ENCODE measurements at places on chromosomes 13 and 19.
A peak's percentile ranks its signal among the peaks of the same experiment; 100 is the strongest.

GRCh38 chr13:108020027-108020426 is 195.3 kb downstream of the LIG4 start:
- DNase-seq, result no peak

GRCh38 chr13:70520275-70521036 is 412.2 kb upstream of the KLHL1 start:
- no peak for DNase-seq

DNA sequence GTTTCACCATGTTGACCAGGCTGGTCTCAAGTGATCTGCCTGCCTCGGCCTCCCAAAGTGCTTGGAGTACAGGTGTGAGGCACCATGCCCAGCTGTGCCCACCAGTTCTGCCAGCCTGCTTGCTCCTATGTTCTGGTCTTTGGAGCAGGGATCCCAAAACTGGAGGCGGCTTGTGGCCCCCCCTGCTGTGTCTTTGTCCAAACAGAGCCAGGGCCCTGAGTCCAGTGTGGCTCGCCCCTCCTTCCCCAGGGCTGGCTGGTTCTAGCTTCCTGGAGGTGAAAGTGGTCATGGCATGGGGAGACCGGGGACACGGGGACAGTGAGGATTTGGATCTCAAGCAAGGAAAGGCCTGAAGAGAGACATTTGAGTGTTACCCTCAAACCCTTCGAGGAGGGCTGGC is 11.5 kb upstream of the TINCR start:
- no peak for DNase-seq

- DNase-seq, result no peak
These were observed 73.1 kb downstream of the ZIC5 start for GRCh38 chr13:99898421-99898820.

DNA sequence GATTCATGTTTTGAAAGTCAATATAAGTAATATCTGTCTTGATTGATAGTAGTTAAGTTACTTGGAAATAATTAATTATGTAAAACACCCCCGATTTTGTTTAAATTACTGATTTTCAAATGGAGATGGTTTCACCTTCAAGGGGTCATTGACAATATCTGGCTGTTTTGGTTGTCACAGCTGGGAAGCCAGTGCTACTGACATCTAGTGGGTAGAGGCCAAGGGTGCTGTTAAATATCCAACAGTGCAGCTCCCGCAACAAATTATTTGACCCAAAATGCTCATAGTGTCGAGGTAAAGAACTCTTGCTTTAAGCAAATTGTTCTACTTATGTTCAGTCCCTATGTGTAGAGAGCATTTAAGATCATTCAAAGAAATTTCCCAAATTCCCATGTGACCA is 50.6 kb upstream of the PCDH20 start:
- peak; percentile 27 for DNase-seq

- no peak for DNase-seq
These were observed 512.9 kb upstream of the HTR2A start for GRCh38 chr13:47409778-47410177.

- peak; percentile 31 for DNase-seq
These were observed 2.0 kb downstream of the ITPKC start for GRCh38 chr19:40718774-40719391.

- no peak for DNase-seq
These were observed 22.0 kb downstream of the PLPP2 start for GRCh38 chr19:269241-269640.

GRCh38 chr19:55080121-55080967 is 4.7 kb downstream of the EPS8L1 start:
- DNase-seq, result no peak

DNA sequence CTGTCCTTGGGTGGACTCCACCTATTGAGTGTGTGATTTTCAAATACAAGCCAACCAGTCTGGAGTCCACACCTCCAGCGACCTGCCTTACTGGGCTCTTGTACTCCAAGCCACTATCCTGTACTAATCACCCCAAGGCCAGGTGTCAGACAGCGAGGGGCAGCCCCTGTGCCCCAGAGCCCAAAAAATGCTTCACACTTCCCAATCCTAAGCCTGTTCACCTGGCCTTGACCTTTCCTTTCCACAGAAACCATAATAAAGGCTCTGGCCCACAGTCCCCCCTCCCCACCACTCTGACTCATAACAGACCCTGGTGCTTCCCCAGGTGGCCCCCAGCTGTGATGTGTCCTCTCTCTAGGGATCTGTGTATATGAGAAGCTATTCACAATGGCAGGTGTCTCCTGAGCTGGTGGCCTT is 3.9 kb downstream of the CD209 start:
- no peak for DNase-seq

- no peak for DNase-seq
These were observed 491 bp downstream of the CCER2 start for GRCh38 chr19:38911388-38912001.

GRCh38 chr19:38201731-38202130 is 22.3 kb downstream of the DPF1 start:
- DNase-seq, result no peak

DNA sequence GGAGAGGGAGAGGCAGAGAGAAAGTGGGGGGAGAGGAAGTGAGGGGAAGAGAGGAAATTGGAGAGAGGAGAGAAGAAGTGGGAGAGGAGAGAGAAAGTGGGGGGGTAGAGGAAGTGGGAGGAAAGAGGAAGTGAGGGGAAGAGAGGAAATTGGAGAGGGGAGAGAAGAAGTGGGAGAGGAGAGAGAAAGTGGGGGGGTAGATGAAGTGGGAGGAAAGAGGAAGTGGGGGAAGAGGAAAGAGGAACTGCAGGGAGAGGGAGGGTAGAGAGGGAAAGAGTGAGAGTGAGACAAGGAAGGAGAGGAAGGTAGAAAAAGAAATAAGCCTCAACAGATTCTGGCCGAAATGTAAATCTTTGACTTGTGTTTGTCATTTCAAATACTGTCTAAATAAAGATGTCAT is 146.6 kb downstream of the KLF12 start:
- no peak for DNase-seq

DNA sequence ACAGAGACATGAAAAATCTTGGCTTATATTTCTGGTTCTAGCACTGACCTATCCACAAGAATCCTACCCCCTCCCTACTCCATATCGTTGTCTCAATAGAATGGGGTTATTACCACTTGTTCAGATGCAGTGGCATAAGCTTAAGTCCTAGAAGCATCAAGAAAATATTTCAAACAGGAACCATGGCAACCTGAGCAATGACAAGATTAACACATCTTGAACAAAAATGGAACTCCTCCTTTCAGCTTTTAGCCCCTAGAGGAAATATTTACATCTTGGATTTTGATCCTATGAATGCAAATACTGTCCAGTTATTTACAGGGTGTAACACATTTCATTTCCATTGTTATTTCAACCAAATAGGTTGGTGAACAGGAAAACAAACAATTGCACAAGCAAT is 46.1 kb upstream of the TSC22D1 start:
- DNase-seq, result no peak

GRCh38 chr13:99332456-99332855 is 25.3 kb upstream of the GPR183 start:
- DNase-seq, result no peak

GRCh38 chr13:75258159-75258782 is 223.7 kb downstream of the TBC1D4 start:
- no peak for DNase-seq

- DNase-seq, result no peak
These were observed 20.6 kb downstream of the GRIN2D start for GRCh38 chr19:48413879-48414587.

GRCh38 chr19:35559781-35560180 is 3.7 kb downstream of the ATP4A start:
- DNase-seq, result no peak

DNA sequence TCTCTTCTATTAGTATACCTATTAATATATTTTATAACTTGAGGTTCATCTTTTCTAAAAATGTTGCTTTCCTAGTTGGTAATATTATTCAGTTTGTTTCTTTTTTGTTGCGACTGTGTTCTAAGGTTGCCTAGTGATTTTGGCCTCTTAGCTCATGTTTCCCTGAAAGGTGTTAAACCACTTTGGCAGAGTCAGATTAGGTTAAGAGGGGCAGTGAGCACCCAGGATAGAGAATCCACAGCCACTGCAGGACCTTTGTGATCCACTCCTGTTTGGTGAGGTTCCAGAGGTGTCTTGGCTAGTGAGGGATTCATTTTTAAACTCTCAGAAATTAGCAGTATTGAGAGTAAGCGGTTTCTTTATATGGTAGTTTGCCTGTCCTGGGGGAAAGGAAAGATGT is 14.9 kb upstream of the GPR18 start:
- no peak for DNase-seq

DNA sequence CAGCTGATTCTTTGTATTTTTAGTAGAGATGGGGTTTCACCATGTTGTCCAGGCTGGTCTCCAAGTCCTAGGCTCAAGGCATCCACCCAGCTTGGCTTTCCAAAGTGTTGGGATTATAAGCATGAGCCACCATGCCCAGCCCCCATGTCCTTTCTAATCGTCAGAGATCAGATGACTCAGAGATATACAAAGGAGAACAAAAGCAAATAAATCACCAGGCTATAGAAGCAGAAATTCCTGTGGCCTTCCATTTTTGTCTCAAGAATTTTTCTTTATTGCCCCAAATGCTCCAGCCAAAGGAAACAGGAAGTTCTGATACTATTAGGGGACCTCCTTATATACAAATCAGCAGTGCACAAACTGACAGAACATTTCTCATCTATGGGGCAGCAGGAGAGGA is 207.8 kb downstream of the RFC3 start:
- no peak for DNase-seq

DNA sequence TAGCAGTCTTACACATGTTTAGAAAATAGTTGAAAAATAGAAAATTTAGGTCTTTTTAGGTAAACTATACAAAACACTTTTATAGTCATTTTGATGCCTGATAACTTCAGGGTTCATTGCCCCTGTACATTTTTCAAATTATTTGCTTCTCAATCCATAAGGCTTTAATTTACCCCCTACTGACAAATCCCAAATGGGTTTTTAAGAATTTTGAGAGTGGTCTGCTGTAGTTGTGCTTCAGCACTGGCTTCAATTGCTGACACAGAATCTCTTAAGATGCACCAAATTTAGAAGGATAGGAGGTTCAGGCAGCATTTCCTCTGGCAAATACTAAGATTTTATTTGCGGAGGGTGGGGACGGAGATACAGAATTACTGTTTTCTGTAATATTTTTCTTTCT is 89.4 kb downstream of the PCCA start:
- no peak for DNase-seq

DNA sequence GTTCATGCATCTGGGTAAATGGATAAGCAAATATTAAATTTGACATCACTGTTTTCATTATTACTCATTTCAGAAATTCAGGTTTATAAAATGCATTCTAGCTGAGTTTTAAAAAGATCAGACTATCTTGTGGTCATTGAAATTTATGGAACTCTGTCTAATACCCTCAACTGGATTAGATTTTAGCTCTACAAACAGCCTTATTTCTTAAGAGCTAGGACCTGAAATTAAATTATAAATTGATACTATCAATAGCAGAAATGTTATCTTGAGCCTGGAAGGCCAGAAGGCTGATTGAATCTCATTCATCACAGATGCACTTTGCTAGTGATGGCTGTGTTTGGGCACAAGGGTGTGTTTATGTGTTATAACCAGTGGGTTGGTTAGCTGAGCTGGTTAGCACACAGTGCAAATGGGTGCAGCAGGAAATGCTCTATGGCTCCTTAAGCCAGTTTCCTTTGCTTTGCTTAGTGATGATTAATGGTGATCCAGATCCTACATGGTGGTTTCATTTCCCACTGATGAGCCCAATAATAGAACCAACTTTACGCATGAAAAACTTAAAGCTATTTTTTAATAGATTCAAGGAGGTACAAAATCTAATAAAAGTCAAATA is 310.8 kb upstream of the KLF12 start:
- no peak for DNase-seq

- DNase-seq, result no peak
These were observed 23.2 kb downstream of the C13orf46 start for GRCh38 chr13:113950451-113951245.

DNA sequence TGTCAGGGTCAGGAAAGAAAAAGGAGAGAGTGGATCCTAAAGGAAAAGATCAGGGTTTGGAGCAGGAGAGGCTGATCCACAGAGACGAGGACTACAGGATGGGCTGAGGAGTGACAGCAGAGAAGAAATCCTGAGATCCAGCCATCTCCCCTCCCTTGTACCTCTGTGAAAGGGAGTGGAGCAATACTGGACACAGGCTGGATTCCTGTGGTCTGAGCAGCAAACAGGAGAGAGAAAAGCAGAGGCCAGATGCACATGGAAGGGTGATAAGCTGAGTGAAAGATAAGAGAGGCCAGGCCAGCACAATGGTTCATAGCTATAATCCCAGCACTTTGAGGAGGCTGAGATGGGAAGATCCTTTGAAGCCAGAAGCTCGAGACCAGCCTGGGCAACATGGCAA is 472.1 kb upstream of the TSHZ3 start:
- DNase-seq, result no peak
